ENCODE measurements at places on chromosomes 16 and 17.
A peak's percentile ranks its signal among the peaks of the same experiment; 100 is the strongest.

GRCh38 chr16:58264007-58264406 lies 30.8 kb downstream of the PRSS54 start:
- DNase-seq: no peak

DNA sequence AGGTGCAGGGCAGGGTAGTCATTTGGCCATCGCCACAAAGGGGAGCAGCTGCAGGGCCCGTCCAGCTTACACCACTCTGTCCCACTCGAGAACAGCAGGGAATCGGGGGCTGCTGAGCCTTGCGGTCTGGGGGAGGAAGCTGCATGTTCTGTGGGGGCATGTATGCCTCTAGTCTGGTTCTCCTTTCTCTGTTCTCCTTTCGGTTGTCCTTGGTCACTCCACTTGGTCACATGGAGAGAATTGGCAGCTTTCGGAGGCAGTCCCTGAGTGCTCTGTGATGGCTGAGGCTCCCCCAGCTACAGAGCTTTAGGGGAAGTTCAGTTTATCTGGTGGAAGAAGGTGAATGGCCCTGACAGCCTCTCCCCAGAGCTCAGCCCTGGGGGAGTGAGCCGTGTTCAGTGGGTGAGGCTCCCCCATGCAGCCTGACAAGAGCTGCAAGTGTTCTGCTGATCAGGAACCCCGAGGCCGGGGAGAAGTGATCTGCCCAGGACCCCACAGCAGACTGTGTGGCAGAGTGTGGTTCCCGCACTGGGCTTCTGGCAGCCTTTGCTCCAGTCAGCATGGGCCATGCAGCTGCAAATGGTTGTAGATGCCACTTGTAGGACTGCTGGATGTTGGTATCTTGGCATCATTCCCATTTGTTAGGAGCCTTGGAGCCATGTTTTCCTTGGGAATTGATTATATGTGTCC lies 22.3 kb upstream of the SMPD3 start:
- no peak for DNase-seq

DNA sequence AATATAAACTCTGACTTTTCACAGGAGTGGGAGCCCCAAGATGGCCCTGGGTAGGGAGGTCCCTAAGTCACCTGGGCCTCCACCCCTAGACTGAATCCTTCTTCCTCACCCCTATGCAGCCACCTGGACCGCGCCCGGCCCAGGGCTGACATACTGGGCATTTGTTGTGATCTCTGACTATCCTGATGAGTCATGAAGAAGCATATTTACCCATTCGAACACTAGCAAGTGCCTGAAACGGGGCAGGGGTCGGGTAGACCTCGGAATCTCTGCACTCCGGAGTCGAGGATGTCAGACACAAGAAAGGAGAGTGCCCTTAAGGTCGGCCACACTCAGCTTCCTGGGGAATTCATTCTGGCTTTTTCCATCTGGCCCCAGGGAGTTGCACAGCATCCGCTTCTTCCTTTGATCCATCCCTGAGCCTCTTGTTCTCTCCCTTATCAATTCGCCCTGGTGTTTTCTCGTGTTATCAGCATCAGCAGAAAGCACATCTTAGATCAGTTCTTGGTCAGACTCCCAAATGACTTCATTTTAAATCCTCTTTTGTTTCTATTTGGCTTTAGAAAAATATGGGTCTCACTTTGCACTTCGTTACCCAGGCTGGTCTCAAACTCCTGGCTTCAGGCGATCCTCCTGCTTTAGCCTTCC lies 10.4 kb downstream of the METTL22 start:
- no peak for DNase-seq

GRCh38 chr17:76138896-76139752 lies 1.9 kb downstream of the FOXJ1 start:
- no peak for DNase-seq

GRCh38 chr16:10356870-10357842 lies 28.7 kb upstream of the ATF7IP2 start:
- no peak for DNase-seq

GRCh38 chr17:17156511-17156910 lies 49.6 kb downstream of the PLD6 start:
- peak; percentile 70 for DNase-seq

GRCh38 chr17:65115839-65116238 lies 21.3 kb upstream of the RGS9 start:
- no peak for DNase-seq

GRCh38 chr16:15822957-15823356 lies 33.9 kb downstream of the MYH11 start:
- no peak for DNase-seq

DNA sequence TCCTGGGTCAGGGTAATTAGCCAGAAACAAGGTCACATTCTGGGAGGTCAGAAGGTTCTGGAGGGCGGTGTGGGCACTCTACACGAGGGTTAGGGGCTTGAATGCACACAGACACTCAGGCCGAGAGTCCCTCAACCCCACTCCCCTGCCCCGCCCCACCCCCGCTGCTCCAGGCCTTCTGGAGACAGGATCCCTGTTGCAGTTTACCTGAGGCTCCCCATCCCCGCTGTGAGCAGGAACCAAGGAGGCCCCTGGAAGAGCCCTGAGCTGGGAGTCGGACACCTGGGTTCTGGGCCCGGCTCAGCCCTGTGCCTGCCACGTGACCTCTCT lies 4.4 kb upstream of the ACTG1 start:
- DNase-seq: no peak

DNA sequence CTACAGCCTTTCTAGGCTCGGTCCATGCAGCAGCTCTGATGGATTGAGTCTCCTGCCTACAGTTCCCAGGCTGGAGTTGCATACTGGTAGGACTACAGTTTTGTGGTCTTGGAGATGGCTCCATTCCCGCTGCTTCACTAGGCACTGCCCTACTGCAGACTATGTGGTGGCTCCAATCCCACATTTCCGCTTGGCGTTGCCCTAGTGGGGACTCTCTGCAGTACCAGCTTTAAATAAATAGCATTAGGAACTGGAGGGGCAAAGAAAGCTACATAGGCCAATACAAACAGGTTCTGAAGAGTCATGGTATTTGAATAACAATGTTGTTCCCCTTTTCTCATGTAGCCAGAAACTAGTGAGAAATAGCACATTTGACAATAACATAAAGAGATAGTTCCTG lies 5.4 kb upstream of the GOSR2 start:
- no peak for DNase-seq

DNA sequence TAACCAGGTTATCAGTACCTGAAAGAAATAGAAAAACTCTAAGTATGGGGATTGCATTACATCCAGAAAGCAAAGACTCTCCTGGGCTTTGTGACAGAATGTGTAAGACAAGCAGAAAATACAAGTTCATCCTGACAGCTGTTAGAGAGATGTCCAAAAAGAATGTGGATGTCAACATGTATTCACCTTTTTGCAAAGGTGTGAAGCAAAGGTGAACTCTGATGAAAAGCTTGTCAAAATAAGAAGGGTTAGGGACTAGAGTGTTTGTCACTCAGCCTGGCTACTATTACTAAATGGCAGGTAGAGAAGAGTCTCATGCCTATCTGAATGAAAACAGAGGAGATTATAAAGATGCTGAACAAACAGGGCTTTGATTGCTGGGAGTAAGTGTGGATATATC lies 527.6 kb upstream of the CA10 start:
- no peak for DNase-seq

DNA sequence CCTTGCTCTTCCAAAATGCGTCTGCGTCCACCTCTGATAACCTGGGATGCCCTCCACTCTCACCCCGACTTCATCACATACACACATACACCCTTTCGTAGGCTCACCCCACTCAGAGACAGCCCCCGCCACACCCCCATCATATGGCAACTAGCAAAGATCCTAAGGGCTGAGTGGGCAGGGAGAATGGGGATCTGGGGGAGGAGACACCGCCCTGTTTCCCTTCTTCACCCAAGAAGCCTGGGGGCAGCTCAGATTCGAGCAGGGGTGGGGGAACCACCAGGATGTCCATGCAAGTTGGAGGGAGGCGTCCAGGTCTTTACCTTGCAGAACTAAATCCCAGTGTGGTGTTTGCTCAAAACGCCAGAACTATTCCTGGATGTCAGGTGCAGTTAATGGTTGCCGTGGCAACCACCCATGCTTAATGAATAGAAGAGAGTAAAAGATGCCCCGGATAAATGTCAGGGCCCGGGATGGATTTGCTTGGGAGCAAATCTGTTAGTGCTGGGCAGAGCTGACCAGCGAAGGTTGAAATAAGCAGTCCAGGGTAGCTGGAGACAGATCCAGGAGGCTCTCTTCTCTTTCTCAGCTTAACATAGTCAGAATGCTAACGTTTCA lies 72.8 kb downstream of the CACNG3 start:
- no peak for DNase-seq

DNA sequence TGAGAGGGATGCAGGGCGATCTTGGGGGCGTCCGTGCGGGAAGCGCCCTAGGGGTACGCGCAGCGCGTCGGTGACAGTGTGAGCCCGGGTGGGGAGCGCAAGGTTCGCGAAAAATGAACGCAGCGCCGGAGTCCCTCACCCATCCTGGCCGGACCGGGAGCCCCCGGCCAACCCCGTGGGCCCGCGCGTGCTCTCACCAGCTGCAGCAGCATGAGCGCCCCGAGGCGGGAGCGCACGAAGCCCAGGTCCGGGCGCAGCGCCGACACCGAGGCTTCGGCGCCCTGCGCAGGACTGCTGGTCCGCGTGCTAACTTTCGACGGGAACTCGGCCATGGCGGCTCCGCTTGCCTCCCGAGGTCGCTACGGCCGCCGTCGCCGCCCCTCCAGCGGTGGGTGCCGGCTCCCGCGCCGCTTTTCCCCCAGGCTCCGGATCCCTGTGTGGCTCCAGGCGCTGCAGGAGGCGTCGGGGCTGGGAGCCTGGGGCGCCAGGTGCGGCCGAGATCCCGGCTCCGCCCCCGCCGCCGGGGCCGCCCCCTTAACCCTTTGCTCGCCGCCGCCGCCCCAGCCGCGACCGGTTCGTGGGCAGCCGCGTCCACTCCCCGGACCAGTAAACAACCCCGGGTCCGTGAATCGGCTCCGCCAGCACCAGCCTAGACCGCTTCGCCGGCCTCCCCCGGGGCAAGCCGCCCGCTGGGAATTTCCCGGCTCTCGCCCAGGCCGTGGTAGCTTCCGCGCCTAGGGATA lies at the start of gene PLLP:
Gene PLLP (minus strand): TSS at position 464 of the 743 bp plus-strand sequence. CDS start 132 bp downstream, at position 332.
- DNase-seq: peak; percentile 13

DNA sequence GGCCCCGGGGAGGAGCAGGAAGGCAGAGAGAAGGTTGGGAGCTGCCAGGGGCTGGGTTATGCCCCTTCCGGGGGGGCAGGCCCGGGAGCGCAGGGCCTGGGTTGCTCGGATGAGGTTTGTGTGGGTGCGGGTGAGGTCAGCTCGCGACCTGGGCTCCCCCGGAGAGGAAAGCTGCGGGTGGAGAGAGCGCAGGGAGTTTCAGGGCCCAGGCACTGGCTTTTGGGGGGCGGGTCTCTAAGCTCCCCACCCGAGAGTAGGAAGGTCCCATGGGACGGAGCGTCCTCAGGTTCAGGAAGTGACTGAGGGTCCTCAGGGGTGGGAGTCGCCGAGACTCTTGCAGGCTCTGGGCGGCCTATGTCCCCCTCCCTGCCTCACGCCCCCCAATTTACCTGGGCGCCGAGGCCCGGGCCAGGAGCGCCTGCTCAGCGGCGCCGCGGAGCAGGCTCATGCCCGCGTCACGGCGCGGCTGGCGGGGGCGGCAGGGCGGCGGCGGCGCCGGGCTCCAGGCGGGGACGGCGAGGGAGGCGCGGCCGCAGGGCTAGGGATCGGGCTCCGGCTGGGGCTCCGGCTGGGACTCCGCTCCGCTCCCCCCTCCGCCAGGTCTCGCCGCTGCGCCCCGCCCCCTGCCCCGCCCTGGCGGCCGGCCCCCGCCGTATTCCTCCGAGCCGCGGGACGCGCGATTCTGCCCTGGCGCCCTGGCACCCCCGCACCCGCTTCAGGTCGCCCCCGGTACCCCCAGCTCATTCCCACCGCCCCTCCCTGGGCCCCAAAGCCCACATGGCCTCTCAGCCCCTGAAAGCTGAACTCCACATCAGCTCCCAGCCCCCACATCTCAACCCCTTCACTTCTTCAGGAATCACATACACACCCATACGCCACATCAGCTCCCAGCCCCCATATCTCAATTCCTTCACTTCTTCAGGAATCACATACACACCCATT lies at the start of gene DOK4:
Gene DOK4 (minus strand): TSS at position 578 of the 942 bp plus-strand sequence. CDS start 6,986 bp downstream, outside the sequence.
- peak; percentile 69 for DNase-seq

GRCh38 chr16:25124503-25124902 lies 13.0 kb downstream of the LCMT1 start:
- DNase-seq: no peak

- DNase-seq: peak; percentile 83
Measured at GRCh38 chr17:7745748-7746470, 28.4 kb downstream of the DNAH2 start.

- DNase-seq: no peak
Measured at GRCh38 chr17:44178133-44178532, 7.6 kb downstream of the ASB16 start.

GRCh38 chr17:76397687-76398522 lies 13.5 kb downstream of the SPHK1 start:
- peak; percentile 72 for DNase-seq

- DNase-seq: peak; percentile 92
Measured at GRCh38 chr16:87740441-87740840, 25.3 kb downstream of the KLHDC4 start.

- DNase-seq: peak; percentile 94
Measured at GRCh38 chr16:10827691-10828341, 9.2 kb upstream of the TVP23A start.

DNA sequence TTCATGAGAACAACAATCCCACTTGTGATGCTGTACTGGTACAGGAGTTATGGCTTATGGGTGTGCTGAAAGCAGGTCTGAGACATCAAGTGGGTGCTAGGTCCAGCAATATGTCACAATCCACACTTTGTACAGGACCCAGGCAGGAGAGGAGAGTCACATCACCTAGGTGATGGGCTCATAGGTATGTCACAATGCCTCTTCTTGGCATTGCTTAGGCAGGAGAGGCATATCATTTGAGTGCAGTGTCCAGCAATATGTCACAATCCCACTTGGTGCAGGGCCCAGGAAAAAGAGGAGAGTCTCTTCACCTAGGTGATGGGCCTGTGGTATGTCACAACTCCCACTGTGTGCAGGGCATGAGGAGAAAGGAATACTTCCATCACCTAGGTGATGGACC lies 2110.0 kb downstream of the TP53TG3F start:
- no peak for DNase-seq

GRCh38 chr16:74249846-74250245 lies 46.8 kb upstream of the PSMD7 start:
- no peak for DNase-seq

Data from fibroblast of lung (primary cell).